ENCODE measurements at places on chromosomes 5 and 9.
A peak's percentile ranks its signal among the peaks of the same experiment; 100 is the strongest.

GRCh38 chr9:128033609-128034008 lies 33.5 kb downstream of the NAIF1 start:
- peak; percentile 68 for DNase-seq

DNA sequence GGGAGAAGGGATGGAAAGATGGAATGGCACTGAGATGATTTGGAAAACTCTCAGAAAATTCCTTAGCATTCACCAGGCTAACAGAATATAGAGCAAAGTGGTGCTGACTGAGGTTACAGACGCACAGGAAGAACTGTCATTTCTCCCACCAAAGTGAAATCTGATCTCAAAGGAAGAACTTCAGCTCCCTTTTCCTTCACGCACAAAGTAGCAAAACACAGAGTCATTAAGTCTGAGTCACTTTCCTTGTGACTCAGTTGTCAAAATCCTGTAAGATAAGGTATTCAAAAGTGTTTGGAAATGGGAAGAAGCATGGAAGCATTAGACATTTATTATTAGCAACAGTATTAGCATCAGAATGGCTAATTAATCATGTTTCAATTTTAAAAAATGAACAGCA lies 11.7 kb downstream of the MPDZ start:
- DNase-seq: no peak

DNA sequence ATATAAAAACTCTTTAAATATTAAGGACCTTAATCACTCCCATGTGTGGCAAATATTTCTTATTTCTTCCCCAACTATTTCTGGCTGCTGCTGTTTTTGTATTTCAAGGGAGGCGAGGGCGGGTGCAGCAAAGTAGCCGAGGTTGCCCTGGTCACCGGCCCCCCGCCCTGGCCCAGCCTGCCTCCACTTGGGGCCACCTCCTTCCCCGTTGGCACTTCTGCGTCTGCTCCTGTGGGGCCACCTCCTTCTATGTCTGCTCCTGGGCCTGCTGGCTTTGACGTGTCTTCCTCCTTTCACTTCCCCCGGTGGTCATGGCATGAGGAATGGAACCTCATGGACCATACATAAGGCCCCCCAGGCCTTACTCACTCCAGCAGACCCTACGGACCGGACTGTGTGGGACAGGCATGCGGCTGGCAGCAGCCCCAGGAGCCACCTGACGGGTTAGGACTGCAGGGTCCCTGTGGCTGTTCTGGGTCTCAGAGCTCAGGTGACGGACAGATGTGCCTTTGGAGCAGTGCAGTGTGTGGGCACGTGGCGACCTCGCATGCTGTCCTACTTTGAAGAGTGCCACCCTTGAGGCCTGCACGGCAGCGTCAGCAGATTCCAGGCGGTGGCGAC lies 5.8 kb upstream of the ENTPD8 start:
- DNase-seq: no peak

DNA sequence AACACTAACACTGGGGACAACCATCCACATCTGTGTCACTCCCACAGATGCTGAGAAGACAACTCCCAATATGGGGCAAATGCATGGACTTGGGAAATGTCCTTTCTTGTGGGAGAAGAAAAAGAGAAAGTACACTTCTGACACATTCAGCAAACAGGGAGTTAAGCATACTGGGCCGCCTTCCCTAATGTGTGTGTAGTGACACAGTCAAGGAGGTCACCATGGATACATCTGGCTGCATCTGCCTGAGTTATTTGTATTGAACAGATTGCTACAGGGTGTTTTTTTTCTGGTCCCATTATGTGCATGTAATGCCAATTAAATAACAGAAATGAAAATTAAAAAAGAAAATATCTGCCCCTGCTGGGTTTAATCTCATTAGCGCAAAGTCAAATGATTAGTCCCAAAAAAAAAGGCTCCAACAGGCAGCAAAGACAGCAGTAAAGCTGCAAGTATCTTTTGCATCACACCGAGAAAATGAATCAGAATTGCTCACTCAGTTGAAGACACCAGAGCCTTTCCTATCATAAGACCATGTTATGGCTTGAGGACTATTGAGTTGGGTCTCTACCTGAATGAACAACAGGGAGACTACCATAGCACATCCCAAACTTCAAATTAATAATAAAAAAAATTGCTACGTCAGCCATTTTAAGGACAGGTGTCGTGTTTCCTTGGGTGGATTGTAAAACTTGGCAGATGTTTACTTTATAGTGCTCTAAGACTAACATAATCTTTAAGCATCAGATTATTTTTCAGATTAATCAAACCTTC lies 395.9 kb downstream of the DTWD2 start:
- no peak for DNase-seq

GRCh38 chr5:58016877-58017276 lies 443.0 kb downstream of the PLK2 start:
- no peak for DNase-seq

DNA sequence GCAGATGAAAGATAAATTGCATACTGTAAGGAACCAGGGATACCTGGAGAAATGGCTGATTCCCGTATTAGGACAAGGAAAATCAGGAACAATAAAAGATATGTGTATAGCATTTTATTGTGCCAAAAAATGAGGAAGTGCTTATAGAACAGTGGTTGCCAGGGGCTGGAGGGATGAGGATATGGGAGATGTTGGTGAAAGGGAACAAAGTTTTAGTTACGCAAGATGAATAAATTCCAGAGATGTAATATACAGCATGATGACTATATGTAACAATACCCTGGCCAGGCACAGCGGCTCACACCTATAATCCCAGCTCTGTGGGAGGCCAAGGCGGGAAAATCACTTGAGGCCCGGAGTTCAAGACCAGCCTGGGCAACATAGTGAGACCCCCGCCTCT lies 101.8 kb downstream of the CDK5RAP2 start:
- DNase-seq: no peak

GRCh38 chr9:38694676-38695075 lies 25.3 kb downstream of the FAM240B start:
- no peak for DNase-seq

GRCh38 chr5:155728857-155729683 lies 597.9 kb upstream of the SGCD start:
- DNase-seq: no peak

DNA sequence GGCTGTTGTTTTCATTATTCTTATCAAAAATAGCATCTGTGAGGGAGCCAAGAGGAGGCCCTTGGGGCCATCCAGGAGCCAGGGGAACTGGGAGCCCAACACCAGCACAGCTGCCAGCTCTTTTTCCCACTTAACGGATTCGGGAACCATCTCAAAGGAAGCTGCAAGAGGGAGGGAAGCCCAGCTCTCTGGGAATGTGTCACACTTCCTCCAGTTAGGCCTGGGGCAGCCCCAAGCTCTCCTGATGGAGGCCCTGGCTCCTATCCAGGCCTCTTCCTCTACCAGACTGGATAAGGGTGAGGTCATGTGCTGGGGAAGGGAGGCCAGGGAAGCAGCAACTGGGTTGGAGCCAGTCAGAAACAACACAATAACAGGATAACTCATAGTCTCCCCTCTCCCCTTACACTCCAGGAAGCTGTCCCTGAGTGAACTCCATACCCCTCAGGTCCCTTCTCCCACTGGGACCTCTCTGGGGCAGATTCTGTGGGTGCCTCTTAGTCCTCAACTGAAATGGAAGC lies 12.7 kb downstream of the CSF2 start:
- no peak for DNase-seq
